ENCODE measurements at places on chromosomes 11 and 22.

- DNase-seq = no peak
Observed at GRCh38 chr11:57785072-57785471, 23.5 kb downstream of the CTNND1 start.

- no peak for DNase-seq
Observed at GRCh38 chr11:126804363-126804762, 196.2 kb downstream of the KIRREL3 start.

DNA sequence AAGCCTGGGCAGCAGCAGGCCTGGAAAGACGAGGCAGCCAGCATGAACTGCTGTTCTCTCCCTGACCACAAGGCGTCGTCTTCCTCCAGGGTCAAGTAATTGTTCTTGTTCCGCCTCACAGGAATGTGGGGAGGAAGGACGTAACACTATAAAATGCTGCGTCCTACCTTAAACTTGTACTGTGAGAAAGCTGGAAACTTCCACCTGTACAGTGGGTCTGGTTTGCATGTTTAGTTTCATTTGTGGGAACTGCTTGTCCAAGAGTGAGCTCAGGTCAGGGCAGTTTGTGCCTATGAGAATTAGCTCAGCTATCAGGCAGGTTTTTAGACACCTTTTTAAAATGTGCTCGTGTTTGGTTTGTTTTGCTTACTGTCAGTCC lies 55.2 kb downstream of the PANX1 start:
- peak; percentile 5 for DNase-seq

DNA sequence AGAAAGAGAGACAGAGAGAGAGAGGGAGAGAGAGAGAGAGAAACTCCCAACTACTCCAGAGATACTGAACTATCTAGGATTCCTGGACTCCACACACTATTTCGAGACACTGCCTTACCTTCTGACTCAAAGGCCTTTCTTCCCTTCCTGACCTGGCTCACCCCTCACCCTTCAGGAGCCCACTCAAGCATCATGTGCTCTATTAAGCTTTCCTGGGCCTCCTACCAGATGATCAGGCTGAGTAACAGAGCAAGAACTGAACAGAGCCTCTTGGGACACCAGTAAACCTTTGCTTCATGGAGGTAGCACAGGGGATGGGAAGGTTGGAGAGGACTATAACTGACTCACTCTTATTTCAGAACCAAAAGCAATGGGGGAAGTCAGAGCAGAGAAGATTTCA lies 31.4 kb downstream of the PLEKHA7 start:
- DNase-seq = no peak

DNA sequence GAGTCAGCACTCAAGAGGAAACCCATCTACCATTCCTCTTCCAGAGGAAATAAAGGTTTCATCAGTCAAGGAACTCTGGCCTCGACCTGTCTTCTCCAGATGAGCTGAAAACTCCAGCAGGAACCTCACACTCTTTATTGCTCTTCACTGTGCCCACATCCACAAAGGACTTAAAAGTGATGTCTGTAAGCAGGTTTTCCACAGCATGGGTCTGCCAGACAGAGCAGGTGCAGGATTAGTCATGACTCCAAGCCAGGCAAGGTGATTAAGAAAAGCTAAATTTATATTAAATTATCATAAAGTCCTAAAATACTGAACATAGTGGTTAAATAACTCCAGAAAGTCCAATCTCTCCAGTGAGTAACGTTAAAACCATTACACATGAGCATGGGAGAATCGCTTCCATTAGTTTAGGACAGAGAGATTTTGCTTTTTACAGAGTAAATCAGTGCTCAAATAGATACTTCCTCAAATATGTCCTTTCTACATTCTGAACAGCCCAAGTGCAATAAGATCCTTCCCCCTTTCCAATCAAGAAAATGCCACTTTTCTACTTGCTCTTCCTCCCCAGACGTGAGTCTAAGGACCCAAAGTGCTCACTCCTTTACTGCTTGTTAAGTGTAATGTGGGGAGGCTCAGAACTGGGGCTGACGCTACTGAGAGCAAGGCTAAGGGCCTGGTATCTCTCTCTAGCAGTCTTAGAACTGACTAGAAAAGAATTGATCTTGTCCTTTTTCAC lies 10.7 kb upstream of the CKAP5 start:
- no peak for DNase-seq

DNA sequence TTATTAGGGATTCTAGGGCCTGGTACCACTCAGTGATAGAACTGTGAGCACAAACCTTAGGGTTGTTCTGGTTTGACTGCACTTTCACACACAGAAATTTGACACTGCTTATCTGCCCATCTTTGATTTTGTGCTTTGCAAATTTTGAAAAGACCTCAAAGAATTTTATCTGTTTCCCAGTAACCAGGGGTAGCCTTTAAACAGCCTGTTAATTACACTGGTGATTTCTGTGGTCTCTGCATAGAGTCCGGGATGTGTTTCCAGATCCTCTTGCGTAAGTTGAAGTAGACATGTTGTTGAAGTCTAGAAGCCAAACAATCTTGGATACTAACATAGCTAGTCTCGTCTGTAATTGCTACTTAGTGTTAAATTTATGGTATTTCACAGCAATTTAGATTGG lies 75.3 kb downstream of the C22orf31 start:
- DNase-seq = no peak

- no peak for DNase-seq
Observed at GRCh38 chr11:125071435-125071834, 8.3 kb downstream of the SLC37A2 start.

DNA sequence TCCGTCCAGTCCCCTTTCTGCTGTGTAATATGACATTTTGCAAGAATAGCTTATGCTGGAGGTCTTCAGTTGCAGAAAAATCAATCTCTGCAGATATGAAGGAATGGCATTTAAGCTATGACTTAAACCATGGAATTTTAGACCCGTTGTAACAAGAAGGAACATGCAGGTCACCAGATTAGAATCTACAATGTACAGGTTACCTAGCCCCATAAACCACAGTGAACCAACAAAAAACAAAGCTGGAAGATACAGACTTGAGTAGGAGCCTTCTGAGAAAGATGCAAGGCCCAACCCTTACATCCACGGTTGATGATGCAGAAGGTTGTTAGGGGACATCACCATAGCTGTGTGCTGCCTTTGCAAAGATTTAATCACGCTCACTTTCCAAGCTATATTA lies 132.5 kb downstream of the WT1 start:
- DNase-seq = no peak

DNA sequence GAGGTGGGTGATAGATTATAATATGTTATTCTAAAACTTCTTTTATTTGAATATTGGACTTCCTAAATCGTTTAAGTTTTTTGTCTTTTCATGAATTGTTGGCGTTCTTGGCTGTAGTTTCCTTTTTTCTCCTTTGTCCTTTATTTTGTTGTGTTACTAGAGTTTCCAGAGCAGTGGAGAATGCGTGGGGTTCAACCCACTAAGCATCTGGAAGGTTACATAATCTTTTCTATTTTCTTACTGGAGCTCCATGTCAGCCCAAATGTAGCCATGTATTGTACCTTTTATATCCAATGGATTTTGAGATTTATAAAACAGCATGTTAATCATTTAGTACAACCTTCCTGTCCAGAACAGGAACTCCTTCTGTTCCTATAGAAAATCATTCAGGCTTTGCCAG lies 63.2 kb downstream of the PPP6R3 start:
- DNase-seq = no peak

DNA sequence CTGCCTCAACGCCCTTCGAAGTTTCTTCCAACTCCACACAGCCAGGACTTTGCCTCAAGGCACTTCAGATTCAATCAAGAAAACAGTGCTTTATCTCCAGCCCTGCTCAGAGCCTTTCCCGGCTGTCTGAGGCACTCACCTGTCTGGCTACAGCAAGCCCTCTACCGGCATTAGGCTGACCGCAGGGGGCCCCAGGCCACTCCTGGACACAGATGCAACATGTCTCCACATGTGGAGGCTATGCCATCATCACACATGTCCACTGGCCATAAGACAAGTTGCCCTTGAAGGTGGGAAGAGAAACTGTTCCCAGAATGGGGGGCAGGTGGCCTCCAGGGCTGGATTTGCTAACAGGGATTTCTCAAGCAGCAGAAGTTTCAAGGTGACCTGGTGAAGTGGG lies 10.0 kb downstream of the SCUBE1 start:
- no peak for DNase-seq

DNA sequence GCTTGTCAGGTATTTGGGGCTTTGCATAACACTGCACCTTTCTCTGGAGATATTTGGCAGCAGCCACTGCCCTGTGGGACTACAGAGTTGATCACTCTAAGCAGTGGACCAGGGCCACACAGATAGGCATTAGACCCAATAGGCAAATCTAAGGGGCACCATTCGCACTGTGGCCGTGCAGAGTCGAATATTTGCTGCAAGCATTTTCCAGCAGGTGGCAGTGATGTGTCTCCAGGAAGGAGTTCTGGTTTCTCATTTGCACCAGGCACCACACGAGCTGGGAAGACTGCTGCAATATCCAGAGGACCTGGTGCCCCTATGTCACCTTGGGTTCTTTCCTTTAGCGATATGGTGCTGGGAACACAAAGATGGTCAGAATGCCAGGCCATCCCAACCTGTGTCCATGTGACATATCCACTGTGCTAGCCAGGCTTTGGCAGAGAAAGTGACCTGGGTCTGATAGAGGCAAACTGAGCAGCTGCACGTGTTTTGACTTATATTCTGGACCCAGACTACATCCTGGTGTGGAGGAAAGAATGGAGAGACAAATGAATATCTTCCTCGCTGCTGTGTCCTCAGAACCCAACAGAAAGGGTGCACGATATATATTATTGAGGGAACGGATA lies 318.7 kb downstream of the BUD13 start:
- no peak for DNase-seq

- DNase-seq = no peak
Observed at GRCh38 chr11:14764179-14764578, 120.6 kb downstream of the PDE3B start.

- no peak for DNase-seq
Observed at GRCh38 chr11:122910775-122911174, 28.2 kb downstream of the JHY start.

DNA sequence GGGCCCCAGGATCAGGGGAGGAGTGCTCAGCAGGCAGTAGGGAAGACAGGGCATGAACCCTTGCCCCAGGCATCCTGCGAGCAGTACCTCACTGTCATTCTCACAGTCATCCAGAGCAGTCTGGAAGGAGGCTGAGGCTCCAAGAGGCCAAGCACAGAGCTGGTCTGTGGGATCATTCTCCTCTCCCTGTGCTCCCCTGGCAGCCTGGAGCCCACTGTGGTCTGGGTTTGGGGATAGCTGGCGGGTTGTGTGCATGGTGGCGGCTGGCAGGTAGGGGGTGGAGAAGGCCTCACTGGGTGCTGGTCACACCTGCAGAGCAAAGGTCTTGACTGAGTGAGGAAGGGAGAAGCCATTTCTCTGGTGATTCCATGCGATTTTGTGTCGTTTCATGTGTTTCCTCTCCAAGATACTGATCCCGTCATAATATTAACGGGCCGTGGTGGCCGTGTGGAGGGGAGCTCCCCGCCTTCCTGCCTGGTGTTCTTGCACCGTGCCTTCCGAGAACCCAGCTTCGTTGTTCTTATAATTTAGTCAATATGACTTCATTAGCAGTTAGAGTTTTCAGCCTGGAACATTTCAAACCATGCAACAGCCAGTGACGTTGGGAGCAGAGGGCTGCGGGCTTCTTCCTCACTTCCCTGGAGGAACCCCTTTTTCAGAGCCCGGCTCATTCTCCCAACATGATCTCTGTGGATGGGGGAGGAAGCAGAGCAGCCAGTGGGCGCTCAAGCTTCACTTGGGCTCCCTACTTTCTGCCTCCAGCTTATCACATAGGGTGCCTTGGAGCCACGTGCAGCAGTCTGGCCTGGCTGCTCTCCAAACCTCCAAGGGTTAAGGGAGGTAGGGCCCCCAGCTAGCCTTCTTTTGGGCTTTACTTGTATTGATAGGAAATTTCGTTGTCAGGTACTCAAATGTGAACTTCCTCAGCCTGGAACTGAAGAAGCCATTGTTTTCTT lies 20.8 kb upstream of the ADORA2A start:
- no peak for DNase-seq

DNA sequence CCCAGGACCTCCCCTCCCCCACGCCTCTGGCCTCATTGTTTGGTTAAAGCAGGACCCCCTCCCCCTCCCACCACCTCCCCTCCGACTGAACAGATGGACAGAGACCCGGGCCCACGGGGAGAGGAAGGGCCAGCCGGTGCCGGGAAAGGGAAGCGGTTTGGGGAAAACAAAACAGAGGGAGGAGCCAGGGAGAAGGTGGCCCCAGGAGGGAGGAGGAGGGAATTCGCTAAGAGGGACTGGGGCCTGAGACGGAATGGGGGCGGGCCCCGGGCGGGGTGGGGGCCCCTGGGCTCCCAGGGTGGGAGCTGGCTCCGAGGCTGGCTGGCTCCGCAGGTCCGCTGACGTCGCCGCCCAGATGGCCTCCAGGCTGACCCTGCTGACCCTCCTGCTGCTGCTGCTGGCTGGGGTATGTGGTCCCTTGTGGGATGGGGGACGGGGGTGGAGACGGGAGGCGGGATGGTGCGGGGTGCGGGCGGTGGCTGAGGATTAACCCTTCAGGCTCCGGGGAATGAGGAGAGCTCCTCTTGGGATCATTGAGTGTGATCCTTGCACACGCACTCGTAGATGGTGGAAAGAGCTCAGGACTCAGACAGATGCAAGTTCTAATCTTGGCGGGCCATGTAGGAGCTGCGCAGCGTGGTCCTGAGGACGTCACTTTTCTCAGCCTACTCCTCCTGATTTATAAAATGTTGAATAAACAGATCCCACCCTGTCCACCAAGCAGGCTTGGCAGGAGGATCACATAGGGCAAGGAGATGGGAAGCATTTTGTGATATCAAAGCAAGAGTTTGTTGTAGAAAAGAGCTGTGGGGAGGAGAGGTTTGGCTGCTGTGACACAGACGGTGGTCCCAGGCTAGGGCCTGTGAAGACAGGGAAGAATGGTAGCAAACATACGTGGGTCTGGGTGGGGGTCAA lies 688 bp downstream of the SERPING1 start:
- no peak for DNase-seq

DNA sequence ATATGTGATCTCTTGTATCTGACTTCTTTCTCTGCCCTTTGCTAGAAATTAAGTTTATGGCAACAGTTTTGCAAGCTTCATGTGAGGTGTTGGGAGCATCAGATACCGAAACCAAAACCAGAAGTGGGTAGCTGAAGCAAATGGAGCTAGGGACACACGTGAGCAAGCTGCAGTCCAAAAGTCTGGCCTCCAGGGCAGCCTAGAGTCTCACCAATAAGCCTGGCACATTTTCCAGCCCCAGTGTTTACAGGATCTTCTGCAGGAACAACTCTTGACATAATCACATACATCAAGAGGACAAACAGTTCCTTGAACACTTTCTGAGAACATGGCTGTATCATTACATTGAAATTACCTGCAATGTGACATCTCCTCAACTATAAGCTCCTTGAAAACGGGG lies 114.1 kb downstream of the LARGE1 start:
- no peak for DNase-seq

DNA sequence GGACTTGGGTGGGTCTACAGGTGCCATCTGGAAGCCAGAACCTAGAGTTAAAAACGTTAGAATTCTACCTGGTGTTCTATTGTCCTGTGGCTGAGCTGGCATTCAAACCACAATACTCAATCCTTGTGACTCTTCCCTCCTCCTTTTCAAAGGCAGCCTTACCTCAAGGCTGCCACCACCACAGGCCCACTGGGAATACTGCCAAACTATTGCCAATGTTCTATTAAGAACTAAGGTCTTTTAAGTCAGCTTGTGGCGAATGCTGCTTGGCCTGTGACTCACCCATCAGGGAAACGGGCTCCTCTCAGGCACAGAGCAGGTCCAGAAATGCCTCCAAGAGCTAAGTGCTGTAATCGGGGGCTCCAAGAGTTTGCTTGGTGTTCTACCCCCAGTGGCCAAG lies 1008.4 kb downstream of the JRKL start:
- no peak for DNase-seq
